ENCODE measurements at places on chromosomes 12 and 14.

GRCh38 chr12:113439606-113440030, 17.4 kb downstream of the SDSL start:
- peak; percentile 37 for DNase-seq

DNA sequence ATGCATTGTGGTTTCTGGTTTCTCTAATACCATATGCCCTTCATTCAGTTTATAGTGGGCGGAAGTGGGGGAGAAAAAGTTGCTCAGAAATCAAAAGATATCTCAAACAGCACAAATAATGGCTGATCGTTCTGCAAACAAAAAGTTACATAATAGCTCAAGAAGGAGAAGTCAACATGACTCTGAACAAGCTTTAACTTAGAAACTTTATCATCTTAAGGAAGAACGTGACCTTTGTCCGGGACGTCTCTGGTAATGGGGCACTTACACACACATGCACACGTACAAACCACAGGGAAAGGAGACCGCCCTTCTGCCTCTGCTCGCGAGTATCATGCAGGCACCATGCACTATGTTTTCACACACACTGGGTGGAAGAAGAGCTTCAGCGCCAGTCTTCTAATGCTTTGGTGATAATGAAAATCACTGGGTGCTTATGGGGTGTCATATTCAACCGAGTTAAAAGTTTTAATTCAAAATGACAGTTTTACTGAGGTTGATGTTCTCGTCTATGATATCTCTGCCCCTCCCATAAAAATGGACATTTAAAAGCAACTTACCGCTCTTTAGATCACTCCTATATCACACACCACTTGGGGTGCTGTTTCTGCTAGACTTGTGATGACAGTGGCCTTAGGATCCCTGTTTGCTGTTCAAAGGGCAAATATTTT, 4.7 kb downstream of the FOS start:
- no peak for DNase-seq

DNA sequence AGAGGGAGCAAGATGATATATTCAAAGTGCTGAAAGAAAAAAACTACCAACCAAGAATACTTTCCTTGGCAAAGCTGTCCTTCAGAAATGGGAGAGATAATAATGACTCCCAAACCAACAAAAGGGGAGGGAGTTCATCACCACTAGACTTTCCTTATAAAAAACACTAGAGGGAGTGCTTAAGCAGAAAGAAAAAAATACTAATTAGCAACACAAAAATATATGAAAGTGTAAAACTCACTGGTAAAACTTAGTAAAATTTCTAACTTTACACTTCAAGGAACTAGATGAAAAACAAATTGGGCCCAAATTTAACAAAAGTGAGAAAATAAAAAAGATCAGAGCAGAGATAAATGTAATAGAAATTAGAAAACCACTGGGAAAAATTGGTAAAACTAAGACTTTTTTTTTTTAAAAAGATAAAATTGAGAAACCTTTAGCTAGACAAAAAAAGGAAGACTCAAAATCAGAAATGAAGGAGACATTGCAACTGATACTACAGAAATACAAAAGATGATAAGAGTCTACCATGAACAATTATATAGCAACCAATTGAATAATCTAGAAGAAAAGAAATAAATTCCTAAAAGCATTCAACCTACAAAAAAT, 60.4 kb upstream of the FAR2 start:
- DNase-seq: peak; percentile 19

- DNase-seq: no peak
Measured at GRCh38 chr14:98958632-98959031, 313.4 kb downstream of the BCL11B start.

DNA sequence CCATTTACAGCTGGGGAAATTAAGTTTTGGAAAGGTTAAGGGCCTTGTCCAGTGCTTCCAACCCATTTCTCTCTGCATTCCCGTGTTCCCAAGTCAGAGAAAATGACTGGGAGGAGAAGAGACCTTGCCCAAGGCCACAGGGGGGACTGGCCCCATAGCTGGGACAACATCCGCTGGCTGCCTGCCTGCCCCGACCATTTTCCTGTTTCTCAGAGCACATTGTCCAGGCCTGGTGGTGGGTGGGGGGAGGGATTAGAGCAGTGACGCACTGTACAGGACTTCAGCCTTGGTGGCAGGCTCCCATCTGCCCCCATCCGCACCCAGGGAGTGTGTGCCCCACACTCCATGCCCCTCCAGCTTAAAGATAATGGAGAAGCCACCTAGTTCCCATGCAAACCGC, 27.7 kb downstream of the DIO3 start:
- peak; percentile 25 for DNase-seq

Data from EL (cell line).